ENCODE measurements at places on chromosomes 2 and 18. TPM values are rescaled to one million over a fixed set of nuclear protein-coding genes. Genes with fewer than 3 reads are reported as not detected.

Gene ALPI
- total RNA-seq: not detected

Gene MBD5
- 53.8 TPM for total RNA-seq

Gene ERICH2
- 1.3 TPM for total RNA-seq

Gene AGXT
- not detected for total RNA-seq

Gene MATN3
- 1.8 TPM for total RNA-seq

All from aorta (tissue), 5 donors.